ENCODE measurements at places on chromosomes 12 and 14.

DNA sequence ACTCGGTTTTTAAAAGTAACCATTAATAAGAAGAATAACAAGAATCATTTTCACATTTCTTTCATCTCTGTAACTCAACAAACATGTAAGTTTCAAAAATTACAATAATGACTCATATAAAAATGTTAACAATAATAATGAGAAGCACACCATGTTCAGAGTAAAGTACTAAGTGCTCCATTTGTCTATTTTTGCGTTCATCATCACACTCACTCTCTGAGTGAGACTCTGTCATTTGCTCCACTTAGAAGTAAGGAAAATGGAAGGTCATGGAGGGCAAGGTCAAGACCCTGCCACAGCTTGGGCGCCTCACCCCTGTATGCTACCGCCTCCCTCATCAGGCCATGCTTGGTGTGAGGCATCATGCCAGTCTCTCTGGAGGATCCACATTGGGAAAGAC is 129.9 kb downstream of the TMEM30B start:
- no peak for DNase-seq

DNA sequence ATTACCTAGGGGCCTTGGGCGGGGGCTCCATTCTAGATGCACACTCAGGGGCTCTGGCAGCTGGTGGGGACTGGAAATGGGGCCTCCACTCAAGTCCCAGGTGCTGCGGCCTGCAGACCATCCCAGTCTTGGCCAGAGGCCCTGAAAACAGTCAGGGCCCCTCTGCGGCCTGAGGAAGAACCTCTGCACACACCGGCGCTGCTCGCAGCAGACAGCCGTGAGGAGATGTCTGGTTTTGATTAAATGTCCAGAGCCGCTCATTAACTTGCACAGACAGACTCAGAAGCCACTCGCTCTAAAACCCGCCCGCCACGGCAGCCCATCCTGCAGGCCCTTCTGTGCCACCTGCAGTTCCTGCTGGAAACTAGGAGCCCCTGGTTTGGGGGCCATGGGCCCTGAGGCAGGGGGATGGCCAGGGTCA is 36.4 kb upstream of the NCOR2 start:
- no peak for DNase-seq

DNA sequence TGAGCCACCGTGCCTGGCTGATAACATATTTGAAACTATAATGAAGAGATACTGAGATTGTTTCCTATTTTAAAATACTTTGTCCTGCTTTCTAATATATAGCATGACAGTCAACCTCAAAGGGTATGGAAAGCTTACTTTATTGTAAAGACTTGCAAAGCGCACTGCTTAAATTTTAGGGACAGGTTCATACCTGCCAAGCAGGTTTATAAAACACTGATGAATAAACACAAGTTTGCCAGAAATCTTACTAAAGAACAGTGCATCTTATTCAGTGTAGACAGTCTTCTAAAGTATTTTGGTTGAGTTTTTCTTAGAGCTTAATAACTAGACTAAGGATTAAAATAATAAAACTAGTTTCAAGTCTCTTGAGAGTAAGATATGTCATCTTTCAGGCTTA is 4.8 kb downstream of the C12orf71 start:
- no peak for DNase-seq

- no peak for DNase-seq
These were observed 427.9 kb downstream of the CCDC91 start for GRCh38 chr12:28618171-28618570.

DNA sequence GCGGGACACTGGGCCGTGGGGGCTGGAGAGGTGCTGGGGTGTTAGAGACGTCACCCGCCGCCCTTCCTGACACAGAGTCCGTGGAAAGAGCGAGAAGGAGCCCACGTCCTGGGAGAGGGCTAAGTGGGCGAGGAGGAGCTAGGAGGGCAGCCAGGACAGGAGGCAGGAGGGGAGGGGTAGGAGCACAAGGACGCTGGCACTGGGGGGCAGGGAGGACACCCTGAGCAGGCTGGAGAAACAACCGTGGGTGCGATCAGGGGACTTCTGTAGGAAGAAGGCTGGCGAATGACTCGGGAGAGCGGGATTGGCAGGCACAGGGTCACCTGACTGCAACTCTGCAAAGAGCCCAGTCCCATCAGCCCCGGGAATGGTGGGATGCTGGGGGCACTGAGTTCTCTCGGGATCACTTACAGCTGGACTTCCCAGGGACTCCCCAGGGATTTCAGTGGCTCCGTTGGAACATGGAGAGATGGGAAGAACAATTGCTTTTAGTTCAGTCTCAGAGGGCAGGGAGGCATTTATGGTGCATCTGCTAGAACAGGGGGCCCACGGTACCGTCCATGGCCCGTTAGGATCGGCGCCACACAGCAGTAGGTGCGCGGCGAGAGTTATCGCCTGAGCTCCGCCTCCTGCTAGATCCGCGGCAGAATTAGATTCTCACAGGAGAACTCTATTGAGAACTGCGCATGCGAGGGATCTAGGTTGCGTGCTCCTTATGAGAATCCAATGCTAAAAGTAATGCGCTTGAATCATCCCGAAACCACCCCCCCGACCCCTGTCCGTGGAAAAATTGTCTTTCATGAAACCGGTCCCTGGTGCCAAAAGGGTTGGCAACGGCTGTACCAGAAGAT is 24.3 kb downstream of the UBR7 start:
- DNase-seq = no peak

GRCh38 chr14:35050652-35051051 is 4.6 kb downstream of the FAM177A1 start:
- no peak for DNase-seq

DNA sequence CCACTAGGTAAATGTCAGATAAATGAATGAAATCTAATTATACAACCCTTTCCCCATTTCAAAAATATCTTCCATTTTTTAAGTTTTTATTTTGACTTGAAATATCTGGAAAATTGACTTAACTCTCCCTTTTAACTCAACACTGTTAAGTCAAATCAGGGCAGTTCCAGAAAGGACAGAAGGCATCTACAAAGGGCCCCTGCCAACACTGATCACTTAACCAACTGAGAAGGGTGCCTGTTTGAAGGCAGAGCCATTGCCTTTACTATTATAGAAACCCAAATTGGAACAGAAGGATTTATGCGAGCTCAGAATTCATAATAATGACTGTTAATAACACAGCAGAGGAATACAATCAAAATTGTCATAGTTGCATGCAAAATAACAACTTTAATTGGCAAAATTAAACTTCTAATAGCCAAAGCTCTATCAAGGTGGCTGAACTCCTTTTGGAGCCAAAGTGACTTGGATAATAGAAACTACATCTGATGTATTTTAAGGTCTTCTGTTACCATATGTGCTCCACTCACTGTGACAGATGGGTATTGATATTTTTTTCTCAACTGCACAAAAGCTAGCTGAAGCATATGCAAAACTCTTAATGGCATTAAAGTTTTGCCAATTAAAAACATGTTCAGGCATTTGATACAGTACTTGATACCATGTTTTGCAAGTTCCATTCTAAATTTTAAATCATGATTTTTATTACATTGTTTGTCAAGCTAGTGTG is 383.8 kb downstream of the NOVA1 start:
- no peak for DNase-seq
